ENCODE measurements at places on chromosomes 5 and 9.

GRCh38 chr9:36080519-36080918 is 43.8 kb downstream of the RECK start:
- DNase-seq = no peak

DNA sequence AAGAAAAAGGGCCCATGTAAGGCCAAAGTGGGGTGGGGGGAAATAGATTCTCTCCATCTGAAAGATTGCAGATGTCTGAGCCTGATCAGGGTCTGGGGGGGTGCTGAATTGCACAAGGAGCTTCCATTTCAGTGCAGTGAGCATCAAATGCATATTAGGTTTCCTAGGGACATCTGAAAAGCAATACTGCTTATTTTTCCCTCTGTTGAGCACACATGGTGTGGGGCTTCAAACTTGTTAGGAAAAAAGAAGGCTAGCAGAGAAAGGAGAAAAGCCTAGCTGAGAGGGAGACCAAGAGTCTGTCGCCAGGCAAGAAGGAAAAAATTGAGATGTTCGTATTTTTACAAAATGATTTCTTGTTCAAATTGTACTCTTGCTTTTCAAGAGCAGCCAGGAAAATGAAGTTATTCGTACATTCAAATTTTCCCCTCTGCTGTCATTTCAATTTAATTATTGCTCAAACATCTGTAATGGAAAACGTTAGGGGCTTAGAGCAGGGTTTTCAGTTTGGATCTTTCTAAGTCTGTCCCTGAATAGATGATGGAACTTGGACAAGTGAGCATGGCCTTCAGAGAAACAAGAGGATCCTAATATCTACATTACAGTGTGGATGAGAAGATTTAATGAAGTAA is 191.9 kb upstream of the GAS1 start:
- no peak for DNase-seq

- no peak for DNase-seq
These were observed 115.2 kb upstream of the LHFPL2 start for GRCh38 chr5:78763659-78764189.

- DNase-seq = no peak
These were observed 50.9 kb downstream of the NFX1 start for GRCh38 chr9:33341182-33341581.

DNA sequence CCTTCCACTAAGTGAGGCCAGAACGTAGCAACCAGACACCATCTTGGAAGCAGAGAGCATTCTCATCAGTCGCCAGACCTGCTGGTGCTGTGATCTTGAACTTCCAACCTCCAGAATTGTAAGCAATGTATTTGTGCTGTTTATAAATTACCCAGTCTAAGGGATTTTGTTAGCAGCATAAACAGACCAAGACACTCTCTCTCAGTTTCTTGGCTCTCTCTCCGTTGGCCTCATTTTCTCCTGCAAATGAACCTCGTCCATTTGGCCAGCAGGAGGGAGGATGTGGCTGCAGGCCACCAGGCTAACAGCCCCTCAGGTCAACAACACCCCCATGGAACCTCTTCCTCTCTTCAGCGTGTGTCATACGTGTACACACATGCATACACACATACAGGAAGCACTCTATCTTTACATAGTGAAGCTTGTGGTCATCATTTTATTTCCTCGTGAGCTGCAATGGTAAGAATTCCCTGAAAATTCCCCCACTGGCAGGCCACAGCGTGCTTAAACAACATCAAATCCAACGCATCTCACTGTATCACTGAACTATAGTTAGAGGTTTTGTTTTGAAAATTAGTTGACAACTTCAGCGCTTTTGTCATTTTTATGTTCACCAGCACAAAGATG is 62.8 kb upstream of the PPP1R26 start:
- DNase-seq = no peak

- DNase-seq = peak; percentile 60
These were observed 31.6 kb downstream of the EXD3 start for GRCh38 chr9:137391411-137391754.

DNA sequence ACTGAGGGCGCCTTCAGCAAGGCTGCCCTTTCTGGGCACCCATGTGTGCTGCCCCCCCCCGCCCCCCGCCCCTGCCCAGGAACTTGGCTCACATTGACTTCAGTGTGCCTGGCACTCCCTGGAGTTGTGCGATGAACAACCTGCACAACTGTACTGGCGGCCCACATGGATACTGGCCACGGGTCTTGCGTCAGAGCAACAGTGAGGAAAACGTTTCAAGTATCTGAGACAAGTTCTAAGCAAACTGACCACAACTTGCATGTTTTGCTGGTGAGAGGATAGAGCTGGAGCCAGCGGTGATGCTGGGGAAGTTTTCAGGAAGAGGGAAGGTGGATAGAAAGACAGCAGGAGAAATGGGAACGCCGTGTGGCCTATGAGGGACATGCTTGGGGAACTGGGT is 45.4 kb downstream of the HABP4 start:
- DNase-seq = no peak

DNA sequence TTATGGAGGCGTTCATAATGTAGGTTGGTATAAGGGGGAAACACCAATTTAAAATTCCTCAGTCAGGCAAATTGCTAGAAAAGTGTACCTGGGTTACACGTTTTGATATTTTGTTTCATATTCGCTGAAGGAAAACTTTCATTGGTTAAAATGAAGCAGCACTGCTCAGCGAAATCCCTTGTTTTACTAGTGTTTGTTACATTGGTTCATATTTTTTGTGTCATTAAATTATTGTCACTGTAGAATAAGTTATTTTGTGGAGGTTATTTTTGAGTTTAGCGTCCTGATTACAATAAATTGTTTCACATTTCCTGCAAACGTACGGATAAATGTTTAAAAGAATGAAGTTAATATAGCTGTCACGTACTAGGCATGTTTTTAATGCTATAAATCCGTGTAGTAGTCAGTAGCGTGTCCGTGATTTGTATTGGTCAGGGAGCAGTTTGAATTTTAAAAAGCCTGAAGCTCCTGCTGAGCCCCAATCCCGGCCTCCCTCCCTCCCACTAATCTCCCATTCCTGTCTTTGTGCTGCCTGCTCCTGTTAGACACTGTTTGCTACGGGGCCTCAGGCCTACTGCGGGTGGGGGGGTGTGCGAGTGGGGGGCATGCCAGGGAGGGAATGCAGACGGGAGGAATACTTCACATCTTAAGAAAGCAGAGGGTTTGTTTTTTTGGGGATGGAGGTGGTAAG is 2.0 kb downstream of the NIPBL start:
- no peak for DNase-seq

GRCh38 chr5:50968356-50969149 is 302.1 kb downstream of the PARP8 start:
- no peak for DNase-seq

Data from adrenal gland (tissue), 19 donors.